Stimulated activated CD4-positive, alpha-beta T cell treated with anti-CD3 and anti-CD28 coated beads, TNF-alpha, amount 100 ng/mL, for 1 hour (primary cell): ENCODE measurements at places on chromosomes 2 and 18.

DNA sequence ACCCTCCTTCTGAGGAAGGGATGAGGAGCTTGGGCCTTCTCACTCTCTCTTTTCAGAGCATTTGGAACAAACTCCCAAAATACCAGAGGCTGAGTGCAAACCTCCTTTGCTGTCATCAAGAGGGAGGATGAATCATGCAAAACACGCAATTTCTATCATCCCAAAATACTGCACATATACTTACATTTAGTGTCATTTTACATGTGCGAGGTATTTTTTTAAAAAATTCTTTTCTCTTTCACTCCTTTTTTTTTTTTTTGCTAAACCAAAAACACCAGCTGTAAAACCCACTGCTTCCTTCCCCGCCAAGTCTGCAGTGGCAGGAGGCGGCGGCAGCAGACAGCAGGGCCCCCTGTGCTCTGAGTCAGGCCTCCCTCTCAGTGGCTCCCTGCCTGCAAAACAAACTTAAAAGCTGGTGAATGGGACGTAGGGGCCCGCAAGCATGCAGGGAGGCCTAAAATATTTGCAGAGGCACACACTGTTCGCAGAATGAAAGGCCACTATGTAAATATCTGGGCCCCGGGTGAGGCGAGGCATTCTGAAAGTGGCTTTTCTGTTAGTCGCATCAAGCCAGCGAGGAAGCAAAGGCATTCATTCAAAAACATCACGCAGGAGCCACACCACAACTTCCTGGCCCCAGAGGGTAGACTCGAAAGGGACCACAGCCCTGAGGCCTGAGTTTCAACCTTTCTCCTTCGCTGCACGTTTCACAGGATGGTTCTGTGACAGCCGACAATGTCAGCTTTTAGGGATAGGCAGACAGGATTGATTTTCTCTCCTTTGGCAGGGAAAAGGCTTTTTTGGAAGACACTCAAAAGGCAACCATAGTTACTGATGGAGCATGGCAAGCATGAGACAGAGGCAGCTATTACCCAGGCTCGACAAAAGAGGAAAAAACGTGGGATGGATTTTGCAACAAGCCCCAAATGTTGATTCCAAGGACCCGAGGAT is 73.4 kb downstream of the ACTR2 start:
- DNase-seq: peak; percentile 31

GRCh38 chr2:101106453-101107181 is 44.6 kb downstream of the TBC1D8 start:
- no peak for DNase-seq

- no peak for DNase-seq
These were observed 30.2 kb upstream of the ROCK1 start for GRCh38 chr18:21141668-21142422.

DNA sequence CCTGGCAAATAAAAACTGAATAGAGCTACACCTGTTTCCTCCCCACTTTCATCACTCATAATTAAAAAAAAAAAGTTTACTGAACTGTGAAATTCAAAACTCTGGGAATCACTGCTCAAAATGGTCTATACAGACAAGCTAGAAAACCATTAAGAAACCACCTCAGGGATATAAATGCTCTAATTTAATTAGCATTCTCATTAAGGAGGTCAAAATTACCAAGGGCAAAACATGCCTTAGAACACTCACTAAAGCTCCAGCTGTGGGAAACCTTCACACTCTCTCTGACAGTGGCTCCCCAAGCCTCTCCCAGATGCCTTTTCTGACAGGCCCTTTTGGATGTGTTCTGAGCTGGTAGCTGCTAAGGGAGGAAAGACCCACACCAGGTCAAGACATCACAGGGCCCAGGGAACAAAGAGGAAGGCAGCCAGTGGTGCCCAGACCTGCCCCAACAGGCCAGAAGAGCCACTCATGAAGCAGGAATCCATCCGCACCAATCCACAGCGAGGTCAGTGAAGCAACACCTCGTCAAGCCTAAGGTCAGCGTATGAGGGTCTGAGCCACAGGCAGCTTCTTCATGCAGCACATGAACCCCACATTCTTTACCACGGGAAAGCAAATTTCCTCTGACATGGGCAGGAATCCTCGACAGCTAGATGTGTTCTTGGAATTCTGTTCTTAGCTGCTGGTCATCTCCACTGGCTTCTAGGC is 35.6 kb downstream of the XDH start:
- DNase-seq: no peak

- DNase-seq: no peak
These were observed 256.7 kb upstream of the FN1 start for GRCh38 chr2:215692387-215693079.

DNA sequence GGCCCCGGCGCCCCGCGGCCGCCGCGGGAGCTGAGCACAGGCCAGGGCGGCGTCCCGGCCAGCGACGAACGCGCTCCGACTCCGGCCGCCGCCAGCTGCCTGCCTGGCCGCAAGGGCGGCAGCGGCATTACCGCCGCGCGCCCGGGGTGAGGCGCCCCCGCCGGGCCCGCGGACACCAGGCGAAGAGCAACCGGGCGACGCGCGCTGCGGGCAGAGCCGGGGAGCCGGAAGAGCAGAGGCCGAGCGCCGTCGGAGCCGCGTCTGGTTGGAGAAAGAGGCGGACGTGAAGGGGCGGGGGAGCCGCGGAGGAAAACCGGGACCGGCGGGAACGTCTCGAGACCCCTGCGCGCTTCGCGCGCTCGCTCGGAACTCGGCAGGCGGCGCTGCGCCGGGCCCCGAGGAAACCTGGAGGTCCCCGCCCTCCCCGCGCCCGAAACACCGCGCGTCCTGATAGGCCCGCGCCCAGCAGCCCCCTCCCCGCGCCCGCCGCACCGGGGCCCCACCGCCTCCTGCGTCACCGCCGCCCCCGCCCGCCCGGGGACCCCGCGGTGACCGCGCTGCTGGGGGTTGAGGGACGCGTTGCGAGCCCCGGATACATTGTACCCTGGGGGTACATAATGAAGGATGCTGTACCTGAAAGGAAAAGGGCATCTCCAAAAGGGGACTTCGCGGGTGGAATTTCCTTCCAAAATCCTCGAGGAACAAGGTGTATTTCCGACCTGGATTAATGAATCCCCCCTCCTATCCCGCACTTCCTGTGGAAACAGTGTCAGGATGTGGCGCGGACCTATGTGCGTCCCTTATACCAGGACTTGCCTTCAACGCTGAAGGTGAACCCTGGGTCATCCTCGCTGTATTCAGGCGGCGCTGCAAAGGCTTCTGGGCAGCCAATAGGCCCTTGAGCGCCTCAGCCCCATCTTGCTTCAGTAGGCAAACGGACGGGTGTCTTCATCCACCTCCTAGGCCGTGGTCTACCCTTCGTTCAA is 1.0 kb upstream of the B4GALT6 start:
- no peak for DNase-seq

DNA sequence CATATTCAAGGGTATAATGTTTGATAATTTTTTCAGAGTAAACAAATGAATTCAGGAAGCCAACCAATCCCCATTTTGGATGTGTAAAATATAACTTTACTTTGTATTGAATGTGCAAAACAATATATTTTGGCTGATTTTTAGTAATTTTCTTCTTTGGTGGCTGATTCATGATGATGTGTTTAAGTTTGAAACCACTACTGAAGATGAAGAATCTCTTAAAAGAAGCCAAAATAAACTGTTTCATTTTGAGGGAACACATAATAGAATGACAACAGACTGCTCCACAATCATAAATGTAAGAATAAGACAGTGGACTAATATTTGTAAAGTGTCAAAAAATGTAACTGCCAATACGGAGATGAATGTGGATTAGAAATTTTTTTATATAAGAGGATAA is 52.5 kb upstream of the TRIM43 start:
- no peak for DNase-seq

DNA sequence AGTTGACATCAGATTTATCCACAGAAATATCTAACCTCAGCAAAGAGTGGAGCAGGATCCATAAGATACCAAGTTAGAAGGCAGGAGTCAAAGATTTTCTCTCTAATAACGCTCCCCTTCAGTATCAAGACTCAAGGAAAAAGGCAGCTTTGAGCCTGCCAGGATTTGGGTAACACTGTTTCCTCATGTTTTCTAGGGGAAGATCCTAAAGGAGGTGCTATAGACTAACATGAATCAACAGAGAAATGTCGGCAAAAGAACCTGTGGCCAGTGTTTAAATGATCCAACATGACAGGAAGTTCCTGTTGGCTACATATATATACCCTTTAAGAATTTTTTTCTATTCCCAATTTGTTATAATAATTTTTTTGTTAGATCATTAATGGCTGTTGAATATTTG is 402.3 kb downstream of the TGIF1 start:
- no peak for DNase-seq

- DNase-seq: no peak
These were observed 146.6 kb upstream of the FANCL start for GRCh38 chr2:58387701-58388100.

- no peak for DNase-seq
These were observed 1.7 kb downstream of the INPP5D start for GRCh38 chr2:233061591-233062450.

- DNase-seq: no peak
These were observed 25.8 kb downstream of the CTLA4 start for GRCh38 chr2:203893401-203893800.

DNA sequence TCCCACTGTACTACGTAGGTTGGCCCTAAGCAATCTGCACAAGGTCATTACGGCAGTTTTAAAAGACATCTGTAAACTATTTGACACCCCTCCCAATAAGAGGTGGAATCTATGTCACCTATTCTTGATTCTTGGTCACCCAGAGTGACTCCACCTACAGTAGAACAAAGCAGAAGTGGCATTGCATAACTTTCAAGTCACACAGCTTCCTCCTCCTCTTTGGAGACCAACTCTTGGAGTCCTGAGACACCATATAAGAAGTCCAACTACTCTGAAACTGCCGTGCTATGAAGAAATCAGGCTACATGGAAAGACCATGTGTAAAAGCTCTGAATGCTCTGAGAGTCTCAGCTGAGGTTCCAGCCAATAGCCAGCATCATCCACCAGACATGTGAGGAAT is 253.5 kb upstream of the CDH20 start:
- DNase-seq: no peak

- DNase-seq: no peak
These were observed 25.1 kb downstream of the DNPEP start for GRCh38 chr2:219362524-219363164.
